ENCODE measurements at places on chromosomes 12 and 14.

DNA sequence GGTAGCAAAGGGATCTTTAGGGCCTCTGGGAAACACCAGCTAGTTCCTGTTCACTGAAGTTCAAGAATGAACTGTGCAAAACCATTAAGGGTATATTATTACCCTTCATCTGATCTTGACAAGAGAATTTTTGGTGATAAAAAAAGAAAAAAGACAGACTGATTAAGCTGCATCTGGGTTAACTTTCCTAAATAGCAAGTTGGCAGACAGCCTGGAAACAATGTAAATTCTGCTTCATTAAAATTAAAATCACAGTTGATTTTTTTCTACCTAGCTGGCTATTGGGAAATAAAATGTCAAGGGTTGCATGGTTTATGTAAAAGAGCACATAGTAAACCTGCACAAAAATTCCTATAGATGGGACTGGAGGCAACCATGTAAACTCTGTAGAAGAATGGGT is 126.6 kb upstream of the PRKD1 start:
- no peak for DNase-seq

DNA sequence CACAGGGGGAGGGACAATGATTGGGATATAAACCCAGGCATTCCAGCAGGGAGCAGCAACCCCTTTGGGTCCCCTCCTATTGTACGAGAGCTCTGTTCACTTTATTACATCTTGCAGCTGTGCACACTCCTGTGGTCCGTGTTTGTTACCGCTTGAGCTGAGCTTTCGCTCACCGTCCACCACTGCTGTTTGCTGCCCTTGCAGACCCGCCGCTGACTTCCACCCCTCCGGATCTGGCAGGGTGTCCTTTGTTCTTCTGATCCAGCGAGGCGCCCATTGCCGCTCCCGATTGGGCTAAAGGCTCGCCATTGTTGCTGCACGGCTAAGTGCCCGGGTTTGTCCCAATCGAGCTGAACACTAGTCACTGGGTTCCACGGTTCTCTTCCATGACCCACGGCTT is 64.1 kb downstream of the E2F7 start:
- no peak for DNase-seq

DNA sequence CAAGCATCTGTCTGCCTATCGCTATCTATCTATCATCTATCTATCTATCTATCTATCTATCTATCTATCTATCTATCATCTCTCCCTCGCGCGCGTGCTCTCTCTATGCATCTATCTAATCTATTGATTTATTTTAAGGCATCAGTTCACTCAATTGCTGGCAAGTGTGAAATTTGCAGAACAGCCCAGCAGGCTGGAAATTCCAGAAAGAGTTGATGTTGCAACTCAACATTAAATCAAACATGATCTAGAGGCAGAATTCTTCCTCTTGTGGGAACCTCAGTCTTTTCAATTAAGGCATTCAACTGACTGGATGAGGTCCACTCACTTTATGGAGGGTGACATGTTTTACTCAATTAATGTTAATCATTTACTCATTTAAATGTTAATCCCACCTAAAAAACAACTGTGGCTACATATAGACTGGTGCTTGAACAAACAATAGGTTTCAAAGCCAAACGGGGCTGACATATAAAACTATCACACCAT is 1210.8 kb downstream of the GALC start:
- no peak for DNase-seq

GRCh38 chr14:70595443-70596185 is 4.8 kb downstream of the MED6 start:
- no peak for DNase-seq

DNA sequence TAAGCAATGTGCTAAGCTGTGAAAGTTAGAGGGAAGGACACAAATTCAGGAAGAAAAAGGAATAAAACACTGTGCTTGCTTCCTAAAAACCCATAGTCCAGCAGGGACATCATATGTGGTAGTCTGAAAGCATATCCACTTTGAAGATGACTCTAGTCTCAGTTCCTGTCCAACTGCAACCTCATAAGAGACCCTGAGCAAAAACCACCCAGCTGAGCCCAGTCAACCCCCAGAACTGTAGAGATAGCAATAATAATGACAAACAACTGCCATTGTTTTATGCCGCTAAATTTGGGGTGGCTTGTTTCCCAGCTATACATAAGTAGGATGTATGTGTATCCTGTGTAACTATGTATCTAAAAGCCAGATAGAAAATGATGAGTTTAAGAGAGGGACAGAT is 3.9 kb upstream of the SERPINA4 start:
- no peak for DNase-seq

DNA sequence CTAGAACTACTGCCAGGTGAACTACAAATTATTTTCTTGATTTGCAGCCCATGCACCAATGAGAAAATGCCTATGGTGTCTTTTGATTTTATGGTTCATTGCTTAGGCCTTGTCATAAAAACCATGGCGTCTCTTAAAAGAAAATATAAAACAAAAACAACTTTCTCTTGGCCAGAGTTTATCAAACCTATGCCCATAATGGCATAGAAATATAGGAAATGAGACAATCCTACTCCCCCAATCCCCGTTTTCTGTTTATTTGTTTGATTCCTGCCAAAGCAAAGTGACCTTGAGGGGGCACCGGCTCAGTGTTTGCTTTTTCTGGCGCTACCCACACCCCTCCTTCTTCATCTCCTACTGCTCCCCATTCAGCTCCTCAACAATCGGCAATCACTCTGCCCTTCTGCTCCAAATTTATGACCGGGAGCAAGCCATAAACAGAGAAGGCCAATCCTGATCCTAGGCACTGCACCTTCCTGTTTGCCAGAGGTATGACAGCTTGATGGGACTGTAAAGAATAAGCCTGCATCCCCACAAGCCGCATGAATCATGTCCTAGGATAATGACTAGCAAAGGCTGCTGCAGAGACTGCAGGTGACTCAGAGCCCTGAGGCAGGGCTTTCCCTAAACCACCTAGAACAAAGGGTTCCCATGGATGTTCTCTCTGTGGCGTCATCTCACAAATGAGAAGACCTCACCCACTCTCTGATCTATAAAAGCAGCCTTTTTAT is 874.9 kb downstream of the NRXN3 start:
- DNase-seq, result no peak

- no peak for DNase-seq
These were observed 107.8 kb downstream of the DUSP6 start for GRCh38 chr12:89244536-89244935.

GRCh38 chr14:21543963-21544362 is 17.8 kb upstream of the SALL2 start:
- no peak for DNase-seq
